ENCODE measurements at places on chromosomes 2 and 18.

DNA sequence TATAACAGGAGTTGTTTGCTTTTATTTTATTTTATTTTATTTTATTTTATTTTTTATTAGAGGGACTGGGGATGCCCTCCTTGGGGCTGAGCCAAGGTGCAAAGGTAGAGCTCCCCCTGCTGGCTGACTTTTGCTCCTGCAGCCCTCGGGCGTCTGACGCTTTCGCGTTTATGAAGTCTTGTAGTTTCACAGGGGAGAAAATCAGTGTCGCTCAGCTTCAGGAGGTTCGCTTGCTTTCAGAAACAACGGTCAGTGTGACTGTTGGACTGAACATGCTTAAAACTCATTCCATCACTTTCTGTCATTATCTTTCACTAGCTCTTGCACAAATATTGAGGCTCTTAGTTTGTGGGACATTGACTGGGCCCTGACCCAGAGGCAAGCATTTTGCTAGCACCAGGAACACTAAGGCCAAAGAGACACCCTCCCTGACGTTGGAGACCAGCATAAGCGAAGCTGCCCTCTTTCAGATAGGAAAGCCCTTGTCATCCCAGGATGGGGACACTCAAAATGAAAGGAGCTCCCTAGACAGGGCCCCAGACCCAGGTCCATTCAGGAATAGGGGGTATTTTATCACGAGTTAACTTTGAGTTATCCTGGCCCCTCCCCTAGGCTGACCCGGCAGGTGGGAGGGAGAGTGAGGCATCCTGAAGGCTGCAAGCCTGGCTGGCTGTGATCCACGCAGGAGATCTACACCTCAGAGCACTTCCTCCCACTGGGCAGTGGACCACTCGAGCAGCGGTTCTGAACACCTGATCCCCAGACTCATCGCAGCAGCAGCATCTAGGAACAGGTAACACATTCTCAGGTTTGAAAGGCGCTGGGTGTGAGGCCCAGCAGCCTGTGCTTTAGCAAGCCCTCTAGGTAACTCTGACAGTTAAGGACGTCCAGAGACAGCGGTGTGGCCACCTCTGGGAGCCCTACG, 34.4 kb downstream of the LGALSL start:
- DNase-seq: peak; percentile 75

- DNase-seq: no peak
Measured at GRCh38 chr2:144084114-144084661, 435.7 kb downstream of the ZEB2 start.

- DNase-seq: peak; percentile 5
Measured at GRCh38 chr2:23092831-23093230, 292.1 kb upstream of the KLHL29 start.

DNA sequence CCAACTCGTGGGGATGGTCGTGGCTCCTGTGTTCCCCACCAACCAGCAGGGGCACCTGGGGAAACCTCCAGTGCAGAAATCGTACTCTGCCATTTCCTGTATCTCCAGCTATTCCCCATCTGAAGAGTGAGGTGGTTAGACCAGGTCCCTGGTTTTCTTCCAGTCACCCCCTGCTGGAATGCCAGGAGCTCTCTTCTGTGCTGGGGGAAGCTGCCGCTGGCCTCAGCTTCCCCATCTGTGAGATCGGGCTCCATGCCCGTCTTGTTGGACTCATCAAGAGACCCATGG, 119.7 kb downstream of the INHBB start:
- DNase-seq: no peak

DNA sequence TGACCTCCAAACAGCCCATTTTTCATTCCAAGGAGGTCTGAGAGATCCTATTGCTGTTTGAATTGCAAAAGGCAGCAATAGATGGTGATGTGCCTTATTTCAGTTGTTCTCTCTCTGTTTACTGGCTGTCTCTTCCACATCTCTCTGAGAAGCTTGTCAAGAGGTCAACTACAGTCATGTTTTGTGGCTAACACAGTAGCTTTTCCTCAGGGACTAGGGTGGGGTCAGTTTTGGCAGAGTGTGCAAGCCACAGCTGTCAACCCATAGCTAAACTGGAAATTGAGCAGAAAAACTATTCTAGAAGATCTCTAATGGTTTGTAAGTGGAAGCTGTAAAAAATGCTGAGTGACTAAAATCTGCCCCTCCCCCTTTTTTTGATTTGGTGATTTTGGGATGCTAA, 67.1 kb downstream of the DIS3L2 start:
- no peak for DNase-seq

GRCh38 chr2:105445976-105446375, 47.1 kb upstream of the FHL2 start:
- no peak for DNase-seq

GRCh38 chr2:172307800-172308199, 119.6 kb upstream of the ITGA6 start:
- no peak for DNase-seq

DNA sequence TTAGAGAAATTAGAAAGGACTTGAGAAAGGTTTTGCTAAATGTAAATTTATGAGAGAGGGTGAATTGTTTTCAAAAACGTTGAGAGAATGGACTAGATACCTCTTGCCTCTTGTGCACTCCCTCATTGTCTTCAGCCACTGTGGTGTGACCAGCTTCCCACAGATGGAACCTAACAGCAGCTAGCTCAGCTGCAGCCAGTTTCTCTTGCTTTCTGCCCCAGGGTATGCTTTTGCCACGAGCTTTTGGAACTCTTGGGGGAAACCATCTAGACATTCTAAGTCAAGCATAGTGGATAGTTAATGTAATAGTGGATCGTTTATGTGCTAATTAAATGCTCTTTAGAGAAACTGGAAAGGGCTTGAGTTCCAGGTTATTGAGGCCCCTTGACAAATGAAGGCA, 288.2 kb downstream of the CTNNA2 start:
- DNase-seq: no peak

- DNase-seq: no peak
Measured at GRCh38 chr18:43590182-43590903, 313.1 kb upstream of the SYT4 start.

GRCh38 chr18:3689091-3689490, 239.1 kb downstream of the TGIF1 start:
- DNase-seq: no peak

DNA sequence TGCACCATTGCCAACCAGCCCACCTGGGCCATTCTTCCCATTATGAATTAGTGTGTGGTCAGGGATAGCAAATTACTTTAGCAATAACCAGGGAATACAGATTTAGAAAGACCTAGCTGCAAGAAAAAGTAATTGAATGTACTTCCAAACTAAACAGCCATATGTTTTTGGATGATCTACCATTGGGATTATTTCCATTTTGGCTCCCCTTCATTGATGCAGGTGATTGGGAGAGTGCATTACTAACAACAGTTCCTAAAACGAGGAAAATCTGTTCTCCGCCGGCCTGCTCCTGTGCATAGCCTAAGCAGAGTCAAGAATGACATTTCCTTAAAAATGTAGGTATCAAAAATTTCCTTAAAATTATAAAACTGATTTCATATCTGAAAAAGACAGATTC, 58.5 kb downstream of the MAIP1 start:
- DNase-seq: no peak

GRCh38 chr2:147174824-147175254, 670.0 kb upstream of the ACVR2A start:
- no peak for DNase-seq

DNA sequence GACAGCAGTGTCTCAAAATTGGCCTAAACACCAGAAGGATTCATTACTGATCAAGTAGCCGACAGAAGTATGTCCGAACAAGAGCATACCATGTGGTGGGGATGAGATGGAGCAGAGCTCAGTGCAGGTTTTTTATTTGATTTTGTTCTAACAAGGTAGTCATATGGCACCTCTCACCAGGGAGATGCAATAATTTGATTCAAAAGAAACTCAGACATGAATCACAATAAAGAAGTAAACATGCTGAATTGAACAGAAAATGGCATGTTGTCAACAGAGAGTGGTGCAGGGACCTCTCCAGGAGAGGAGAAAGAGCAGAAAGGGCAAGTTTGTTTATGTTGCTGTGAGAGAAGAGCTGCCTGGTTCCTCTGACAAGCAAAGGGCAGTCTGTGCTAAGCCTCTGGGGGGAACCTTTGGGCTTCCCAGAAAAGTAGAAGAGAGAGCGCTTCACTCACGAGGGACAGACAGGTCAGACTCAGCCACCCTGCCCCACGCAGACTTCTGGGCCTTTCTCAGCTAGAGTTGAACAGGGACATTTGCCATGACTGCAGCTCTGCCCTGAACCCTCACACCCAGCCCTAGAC, 351.3 kb upstream of the RAB12 start:
- no peak for DNase-seq

- no peak for DNase-seq
Measured at GRCh38 chr2:128304715-128305554, 13.7 kb downstream of the HS6ST1 start.

GRCh38 chr18:12304351-12305210, 3.5 kb upstream of the TUBB6 start:
- no peak for DNase-seq

DNA sequence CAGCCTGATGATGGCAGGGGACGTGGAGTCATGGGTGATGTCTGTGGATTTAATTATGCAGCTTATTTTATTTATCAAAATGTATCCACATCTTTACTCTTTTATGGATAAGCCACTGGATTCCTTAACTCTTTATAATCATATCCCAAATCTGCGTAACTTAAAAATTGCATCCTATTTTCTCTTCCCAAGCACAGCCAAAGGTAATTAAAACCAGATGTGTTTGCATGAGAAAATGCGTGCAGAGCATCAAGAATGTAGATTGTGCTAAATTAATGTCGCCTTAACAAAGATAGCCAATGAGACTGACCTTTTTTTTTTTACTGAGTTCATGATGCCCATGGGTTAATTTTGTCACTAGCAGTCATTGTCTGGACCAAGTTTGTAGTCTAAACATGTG, 10.0 kb downstream of the SH3RF3 start:
- no peak for DNase-seq

- no peak for DNase-seq
Measured at GRCh38 chr2:207876842-207877535, 107.3 kb upstream of the FZD5 start.

DNA sequence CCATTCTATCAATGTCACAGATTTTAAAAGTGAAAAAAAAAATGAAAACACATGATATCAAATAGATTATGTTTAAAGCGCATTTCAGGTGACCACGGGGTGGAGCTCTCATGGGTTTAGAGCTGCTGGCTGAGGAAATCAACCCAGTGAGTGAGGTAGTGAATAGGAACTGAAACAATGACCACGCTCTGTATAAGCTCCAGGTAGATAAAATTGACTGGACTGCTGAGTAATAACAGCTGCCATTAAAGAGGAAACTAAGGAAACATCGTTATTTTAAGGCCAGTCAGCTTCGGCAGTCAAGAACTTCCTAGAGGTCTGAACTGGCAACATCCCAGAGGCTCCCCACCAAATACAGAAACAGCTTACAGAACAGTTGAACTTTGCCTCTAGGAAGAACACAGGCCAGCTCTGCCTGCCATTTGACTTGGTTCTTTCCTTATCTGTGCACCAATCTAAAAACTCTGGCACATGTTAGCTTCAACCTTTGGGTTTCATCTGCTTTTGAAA, 185.9 kb downstream of the PDE1A start:
- peak; percentile 69 for DNase-seq

GRCh38 chr2:219525533-219526232, 11.4 kb downstream of the ASIC4 start:
- DNase-seq: no peak

Data from GM13977 (cell line).